Hair follicular keratinocyte (primary cell): ENCODE measurements at places on chromosomes 1 and 21. TPM values are rescaled to one million over a fixed set of nuclear protein-coding genes. Genes with fewer than 3 reads are reported as not detected.

NHLH2 gene
- total RNA-seq = 0.04 and 0.16 TPM in 2 replicates

C1orf21 gene
- total RNA-seq = 19.2 and 24.6 TPM in 2 replicates

PRR9 gene
- total RNA-seq = not detected in 2 replicates

TPM3 gene
- total RNA-seq = 438 and 559 TPM in 2 replicates

ZNF362 gene
- total RNA-seq = 3.2 and 6.2 TPM in 2 replicates

HPDL gene
- total RNA-seq = 1.5 and 5.8 TPM in 2 replicates

IFI44L gene
- 0.08 and 0.53 TPM in 2 replicates for total RNA-seq

C1orf56 gene
- 0.94 and 1.7 TPM in 2 replicates for total RNA-seq

FAM163A gene
- not detected in 2 replicates for total RNA-seq

FAM72C gene
- total RNA-seq = 1.2 and 5.9 TPM in 2 replicates

DPT gene
- total RNA-seq = not detected in 2 replicates

MATN1 gene
- not detected in 2 replicates for total RNA-seq

DNASE2B gene
- not detected in 2 replicates for total RNA-seq

SLAMF7 gene
- total RNA-seq = 0.19 and 1.0 TPM in 2 replicates

KIF14 gene
- 6.1 and 17.7 TPM in 2 replicates for total RNA-seq

CCDC27 gene
- total RNA-seq = not detected in 2 replicates

SMCP gene
- total RNA-seq = not detected in 2 replicates

OR2L2 gene
- not detected in 2 replicates for total RNA-seq

KLHDC8A gene
- total RNA-seq = not detected in 2 replicates

ATAD3C gene
- total RNA-seq = not detected in 2 replicates

CLIC4 gene
- total RNA-seq = 97.6 and 169 TPM in 2 replicates

RIPPLY3 gene
- 0.47 and 0.53 TPM in 2 replicates for total RNA-seq

MAP10 gene
- 0.34 and 0.62 TPM in 2 replicates for total RNA-seq

TTC22 gene
- 10.6 and 10.9 TPM in 2 replicates for total RNA-seq

PGLYRP3 gene
- 0.34 and 0.62 TPM in 2 replicates for total RNA-seq

TNFRSF4 gene
- not detected in 2 replicates for total RNA-seq

ACKR1 gene
- not detected in 2 replicates for total RNA-seq

FALEC gene
- not detected in 2 replicates for total RNA-seq

PERM1 gene
- 0.23 TPM in 1 of 2 replicates, not detected in the other for total RNA-seq

TMOD4 gene
- 1.2 TPM in 1 of 2 replicates, not detected in the other for total RNA-seq

TRIM58 gene
- 2.3 TPM in 2 replicates for total RNA-seq

CD1B gene
- total RNA-seq = not detected in 2 replicates

TLCD4 gene
- 0.08 TPM in 1 of 2 replicates, not detected in the other for total RNA-seq

BSND gene
- total RNA-seq = not detected in 2 replicates

ERVH48-1 gene
- total RNA-seq = 0.80 TPM in 1 of 2 replicates, not detected in the other

LGR6 gene
- 0.04 and 0.16 TPM in 2 replicates for total RNA-seq

SFN gene
- 1,687 and 1,807 TPM in 2 replicates for total RNA-seq

KRTAP19-3 gene
- total RNA-seq = not detected in 2 replicates

NEXN gene
- 0.94 and 1.3 TPM in 2 replicates for total RNA-seq

AIDA gene
- 48.2 and 52.1 TPM in 2 replicates for total RNA-seq

FGR gene
- total RNA-seq = 0.23 TPM in 1 of 2 replicates, not detected in the other

BEST4 gene
- 0.16 TPM in 1 of 2 replicates, not detected in the other for total RNA-seq

DNAJC28 gene
- total RNA-seq = 0.23 and 1.0 TPM in 2 replicates

BMP8A gene
- total RNA-seq = 0.16 TPM in 1 of 2 replicates, not detected in the other

NCSTN gene
- total RNA-seq = 35.1 and 53.0 TPM in 2 replicates

HSPA6 gene
- total RNA-seq = 0.23 and 0.27 TPM in 2 replicates

DNALI1 gene
- total RNA-seq = 0.04 and 0.23 TPM in 2 replicates

RNF207 gene
- 3.3 and 6.6 TPM in 2 replicates for total RNA-seq

CFAP74 gene
- total RNA-seq = not detected in 2 replicates

KCNQ4 gene
- 0.08 TPM in 2 replicates for total RNA-seq

NGF gene
- total RNA-seq = not detected in 2 replicates

MPL gene
- 0.08 and 0.34 TPM in 2 replicates for total RNA-seq
